Activated naive CD4-positive, alpha-beta T cell treated with anti-CD3 and anti-CD28 coated beads, Interleukin-2, amount 50 U/mL, for 16 hours (primary cell): ENCODE measurements at places on chromosomes 6 and 20.

- DNase-seq: no peak
Observed at GRCh38 chr20:40493549-40493948, 195.5 kb downstream of the MAFB start.

- no peak for DNase-seq
Observed at GRCh38 chr20:62836967-62837490, 20.2 kb downstream of the COL9A3 start.

- DNase-seq: no peak
Observed at GRCh38 chr20:44809380-44810060, 826 bp downstream of the RIMS4 start.

GRCh38 chr6:137702791-137703424 is 164.2 kb upstream of the TNFAIP3 start:
- no peak for DNase-seq

DNA sequence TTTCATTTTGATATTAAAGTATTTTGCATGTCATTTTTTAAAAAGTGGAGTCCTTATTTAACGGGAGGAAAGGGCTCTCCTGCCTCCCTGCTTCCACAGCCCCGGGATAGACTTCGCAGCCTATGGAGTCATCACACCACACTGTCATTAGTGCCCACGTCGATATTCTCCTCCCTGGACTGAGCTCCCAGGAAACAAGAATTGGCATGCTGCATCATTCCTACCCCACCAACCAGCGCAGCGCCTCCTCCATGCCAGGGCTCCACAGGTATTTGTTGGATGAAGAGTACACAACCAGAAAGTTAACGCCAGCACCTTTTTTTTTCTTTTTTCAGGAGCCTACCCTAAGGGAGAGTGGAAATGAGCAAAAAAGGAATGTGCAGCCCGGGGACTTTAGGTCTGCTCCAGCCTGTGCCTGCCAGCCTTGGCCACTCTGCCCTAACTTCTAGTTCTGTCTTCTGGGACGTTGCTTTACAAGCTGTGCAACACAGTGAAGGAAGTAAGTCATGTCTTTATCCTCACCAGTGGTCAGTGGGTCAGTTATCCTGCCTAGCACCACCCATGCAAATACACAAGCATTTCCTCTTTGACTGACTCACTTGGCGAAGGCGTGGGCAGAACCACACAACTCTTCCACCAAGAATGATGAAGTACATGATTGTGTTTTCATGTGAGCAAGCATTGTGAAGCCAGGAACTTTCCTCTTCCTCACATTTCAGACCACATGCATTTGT is 180.7 kb upstream of the UST start:
- DNase-seq: no peak

- DNase-seq: no peak
Observed at GRCh38 chr6:37025621-37026466, 20.4 kb downstream of the FGD2 start.

DNA sequence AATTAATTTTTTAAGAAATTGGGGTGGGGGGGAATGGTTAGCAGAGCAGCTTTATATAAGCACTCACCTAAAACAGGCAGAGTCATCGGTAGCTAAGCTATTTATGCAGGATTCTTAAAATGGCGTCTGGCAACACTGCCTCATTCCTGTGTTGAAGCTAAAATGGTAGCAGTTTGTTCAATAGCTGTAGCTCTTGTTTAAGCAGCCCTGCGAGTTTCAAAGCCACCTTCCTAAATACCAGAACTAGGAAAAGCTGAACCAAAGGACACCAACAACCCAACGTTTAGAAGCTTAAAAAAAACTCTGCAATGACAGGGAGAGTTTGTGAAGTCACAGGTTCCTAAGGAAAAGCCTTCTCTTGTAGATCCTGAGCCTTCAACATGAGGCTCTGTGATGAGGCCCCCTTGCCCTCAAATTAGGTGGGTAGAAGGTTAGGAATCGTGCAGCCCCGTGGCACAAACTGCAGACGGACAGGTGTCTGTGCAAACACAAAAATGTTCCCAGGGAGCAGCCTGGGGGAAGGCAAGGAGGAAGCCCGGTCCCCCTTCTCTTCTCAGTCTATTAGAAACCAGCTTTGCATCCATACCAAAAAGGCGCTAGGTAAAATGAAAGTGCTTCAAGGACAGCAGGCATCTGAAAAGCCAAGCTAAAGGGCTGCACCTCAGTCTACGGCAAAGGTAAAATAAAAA is 4.7 kb downstream of the ZMYND8 start:
- DNase-seq: no peak

- DNase-seq: no peak
Observed at GRCh38 chr20:37430778-37431460, 85.0 kb downstream of the SRC start.

GRCh38 chr6:167097770-167098169 is 25.1 kb upstream of the CCR6 start:
- DNase-seq: no peak

GRCh38 chr6:69696273-69696672 is 100.5 kb downstream of the LMBRD1 start:
- no peak for DNase-seq

- DNase-seq: no peak
Observed at GRCh38 chr20:44706301-44707017, 8.7 kb upstream of the CCN5 start.

DNA sequence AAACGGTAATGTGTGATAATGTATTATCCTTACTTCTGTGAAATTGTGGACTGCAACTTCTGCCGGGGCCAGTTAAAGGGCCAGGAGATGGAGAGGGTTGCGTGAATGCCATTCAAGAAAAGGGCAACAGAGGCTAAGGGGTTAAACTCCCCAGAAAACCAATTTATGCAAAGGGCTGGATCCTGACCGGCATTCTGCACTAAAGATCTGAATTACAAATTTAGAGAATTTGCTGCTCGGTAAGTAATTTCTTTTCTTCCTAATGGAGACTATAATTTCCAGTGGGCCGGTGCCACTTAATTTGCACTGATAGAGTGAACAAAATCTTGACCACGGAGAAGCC is 130.1 kb downstream of the BCAS1 start:
- no peak for DNase-seq

DNA sequence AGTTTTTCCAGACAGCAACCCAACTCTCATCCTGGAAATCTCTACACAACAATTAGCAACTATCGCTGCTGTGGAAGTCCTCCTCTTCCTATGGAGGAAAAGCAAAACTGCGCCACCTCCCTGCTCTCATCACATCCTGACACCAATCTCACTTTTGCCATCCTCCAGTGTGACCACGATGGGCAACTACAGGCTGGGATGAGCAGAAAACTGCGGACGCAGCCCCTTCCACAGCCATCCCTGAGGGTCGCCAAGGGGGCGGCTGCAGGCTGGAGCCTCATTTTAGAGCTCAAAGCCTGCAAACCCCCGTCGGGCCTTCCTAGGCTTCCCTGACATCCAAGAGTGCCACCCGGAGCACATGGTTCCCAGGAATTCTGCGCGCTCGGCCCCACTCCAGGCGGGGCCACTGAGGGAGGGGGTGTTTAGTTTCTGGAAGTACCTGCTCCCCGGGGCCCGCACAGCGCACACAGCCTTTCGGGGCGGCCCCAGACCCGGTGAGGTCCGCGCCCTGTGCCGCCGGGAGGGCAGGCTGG is 1.2 kb downstream of the TCFL5 start:
- DNase-seq: no peak

- no peak for DNase-seq
Observed at GRCh38 chr6:43226192-43226851, 3.0 kb downstream of the DNPH1 start.
